Endothelial cell (in vitro differentiated cells): ENCODE measurements at places on chromosomes 12 and 14. TPM values are rescaled to one million over a fixed set of nuclear protein-coding genes. Genes with fewer than 3 reads are reported as not detected.

DIABLO gene
- 50.1 TPM for total RNA-seq

DNA sequence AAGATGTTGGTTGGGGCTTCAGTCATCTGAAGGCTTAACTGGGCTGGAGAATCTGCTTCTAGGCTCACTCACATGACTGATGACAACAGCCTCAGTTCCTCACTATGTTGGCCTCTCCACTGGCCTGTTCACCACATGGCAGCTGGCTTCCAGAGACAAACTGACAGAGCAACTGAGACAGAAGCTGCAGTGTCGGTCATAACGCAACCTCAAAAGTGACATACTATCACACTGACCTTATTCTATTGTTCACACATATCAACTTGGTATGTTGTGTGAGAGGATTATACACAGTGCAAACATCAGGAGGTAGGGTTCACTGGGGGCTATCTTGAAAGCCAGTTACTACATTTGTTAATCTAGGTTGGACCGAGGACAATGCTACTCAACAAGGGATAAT, 92.9 kb downstream of the PAWR start:
- no peak for DNase-seq

GRCh38 chr14:29144621-29145020, 378.0 kb downstream of the FOXG1 start:
- no peak for DNase-seq

GRCh38 chr12:27498149-27498548, 25.9 kb upstream of the PPFIBP1 start:
- no peak for DNase-seq

- no peak for DNase-seq
Observed at GRCh38 chr12:46224386-46224785, 44.5 kb downstream of the SLC38A1 start.

GEMIN2 gene
- total RNA-seq, result 21.4 TPM

POTEG gene
- not detected for total RNA-seq

DNA sequence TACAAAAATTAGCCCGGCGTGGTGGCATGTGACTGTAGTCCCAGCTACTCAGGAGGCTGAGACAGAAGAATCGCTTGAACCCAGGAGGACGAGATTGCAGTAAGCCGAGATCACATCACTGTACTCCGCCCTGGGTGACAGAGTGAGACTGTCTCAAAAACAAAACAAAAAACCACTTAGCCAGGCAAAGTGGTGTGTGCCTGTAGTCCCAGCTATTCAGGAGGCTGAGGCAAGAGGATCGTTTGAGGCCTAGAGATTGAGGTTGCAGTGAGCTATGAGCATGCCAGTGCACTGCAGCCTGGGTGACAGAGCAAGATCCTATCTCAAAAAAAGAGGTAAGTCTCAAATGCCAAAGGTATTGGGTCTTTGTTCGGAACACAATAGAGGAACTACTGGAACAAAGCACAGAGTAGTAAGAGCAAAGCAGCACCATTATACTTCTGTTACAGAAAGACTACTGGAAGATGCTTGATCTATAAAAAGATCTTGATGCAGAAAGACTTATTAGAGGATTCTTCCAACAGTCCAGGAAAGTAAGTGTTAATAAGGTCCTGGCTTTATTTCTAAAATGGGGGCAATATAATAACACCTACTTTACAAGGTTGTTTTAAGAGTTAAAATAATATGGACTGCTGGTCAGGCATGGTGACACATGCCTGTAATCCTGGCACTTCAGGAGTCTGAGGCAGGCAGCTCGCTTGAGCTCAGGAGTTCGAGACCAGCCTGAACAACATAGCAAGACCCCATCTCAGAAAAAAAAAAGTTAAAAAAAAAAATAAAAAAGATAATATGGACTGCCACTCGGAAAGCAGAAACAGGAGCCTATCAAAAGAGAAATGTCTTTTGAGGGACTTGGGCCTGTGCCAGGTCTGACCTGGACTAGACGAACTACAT, 29.9 kb downstream of the BTBD7 start:
- DNase-seq, result no peak

FAM181A gene
- total RNA-seq, result not detected

DNA sequence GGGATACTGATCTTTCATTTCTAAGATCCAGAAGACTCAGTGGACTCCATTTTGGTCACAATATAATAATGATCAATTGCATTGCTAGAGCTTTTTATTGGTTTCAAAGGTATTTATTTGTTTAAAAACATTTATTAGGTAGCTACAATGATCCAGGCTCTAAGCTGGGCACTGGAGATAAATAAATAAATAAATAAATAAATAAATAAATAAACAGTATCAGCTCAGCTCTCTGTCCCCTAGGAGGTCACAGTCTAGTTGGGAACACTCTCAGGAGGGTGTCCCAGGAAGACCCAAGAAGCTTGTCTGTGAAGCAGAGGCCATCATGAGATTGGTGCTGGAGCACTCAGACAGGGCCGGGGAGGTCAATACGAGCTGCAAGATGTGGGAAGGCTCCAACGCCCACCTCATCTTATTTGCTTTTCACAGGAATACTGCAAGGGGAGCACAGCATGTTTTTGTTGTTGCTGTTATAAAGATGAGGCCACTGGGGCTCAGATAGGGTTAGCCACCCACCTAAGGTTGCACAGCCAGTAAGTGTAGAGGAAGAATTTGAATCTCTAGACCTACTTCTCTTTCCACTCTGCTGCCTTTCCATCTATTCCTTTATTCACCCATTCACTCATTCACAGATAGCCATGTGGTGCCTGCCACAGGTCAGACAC, 15.5 kb downstream of the ASB2 start:
- no peak for DNase-seq

GRCh38 chr12:57133013-57133569, 4.8 kb downstream of the LRP1 start:
- DNase-seq, result no peak

ADAM21 gene
- total RNA-seq, result not detected

DNA sequence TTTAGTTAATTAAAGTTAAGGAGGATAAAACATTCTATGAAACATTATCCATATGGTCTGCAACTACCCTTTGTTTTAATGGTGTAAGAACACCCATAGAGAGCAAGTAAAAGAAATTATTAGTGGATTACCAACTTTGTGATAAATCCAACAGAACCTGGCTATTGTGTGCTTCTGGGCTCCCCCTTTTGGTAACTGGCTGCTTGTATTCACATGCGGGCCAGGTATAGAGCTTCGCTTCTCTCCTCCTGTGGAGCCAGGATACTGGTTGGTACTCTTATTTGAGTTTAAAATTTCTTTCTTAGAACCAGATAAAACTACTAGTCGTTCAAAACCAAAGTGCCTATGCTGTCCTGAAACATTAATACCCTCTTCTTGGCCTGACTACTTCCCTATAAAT, 81.0 kb downstream of the PTPRR start:
- DNase-seq, result no peak

- DNase-seq, result no peak
Observed at GRCh38 chr12:58965568-58965967, 45.3 kb upstream of the LRIG3 start.

- no peak for DNase-seq
Observed at GRCh38 chr14:33612197-33612505, 338.7 kb downstream of the EGLN3 start.

GRCh38 chr12:102957339-102958050, at the start of gene ASCL1:
Gene ASCL1 (plus strand): TSS chr12:102957674. CDS start chr12:102958245, 571 bp downstream.
- DNase-seq, result peak; percentile 44

DNA sequence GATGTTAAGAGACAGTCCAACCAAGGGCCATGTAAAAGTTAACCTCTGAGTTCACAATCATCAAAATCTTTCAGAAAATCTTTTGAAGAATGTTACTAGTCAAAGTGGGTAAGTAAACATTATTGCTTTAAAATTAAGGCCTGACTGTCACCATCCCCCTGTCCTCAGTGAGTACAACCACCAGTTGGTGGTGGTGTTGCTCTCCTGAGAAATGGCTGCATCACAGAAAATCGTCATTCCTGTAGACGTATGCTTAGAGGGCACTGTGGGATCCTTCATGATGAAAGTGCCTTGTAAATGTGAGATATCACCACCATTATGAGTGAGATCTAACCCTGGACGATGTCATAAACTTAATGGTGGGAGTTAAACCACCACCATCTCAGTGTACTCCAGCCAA, 451.2 kb downstream of the RPS29 start:
- DNase-seq, result no peak

DNA sequence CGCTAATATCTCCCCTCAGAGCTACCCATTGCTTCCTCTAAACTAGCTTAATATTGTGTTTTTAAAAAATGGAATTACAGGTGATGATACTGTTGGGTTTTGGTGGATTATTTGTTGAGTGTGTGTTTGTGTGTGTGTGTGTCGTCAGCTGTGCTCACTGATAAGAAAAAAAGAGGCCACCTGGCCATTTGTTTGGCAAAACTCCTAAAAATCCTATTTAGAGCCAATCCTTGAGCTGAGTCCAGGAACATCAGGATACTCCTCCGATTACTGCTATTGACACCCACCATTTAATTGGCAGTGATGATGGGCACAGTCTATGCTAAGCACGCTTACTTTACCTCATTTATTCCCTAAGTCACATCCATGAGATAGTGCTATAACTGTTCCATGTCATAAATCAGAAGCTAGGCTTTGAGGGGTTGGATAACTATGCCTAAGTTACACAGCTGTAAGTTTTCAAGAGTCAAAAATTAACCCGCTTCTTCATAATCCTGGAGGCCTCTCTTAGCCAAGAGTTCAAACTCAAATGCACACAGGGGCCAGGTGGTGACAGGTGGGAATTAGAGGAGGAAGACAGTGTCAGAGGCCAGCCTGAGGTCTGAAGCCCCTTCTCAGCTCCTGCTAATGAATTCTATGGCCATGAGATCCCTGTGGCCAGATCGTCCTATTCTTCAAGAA, 1026.6 kb upstream of the TMEM132C start:
- no peak for DNase-seq

GPRC5A gene
- total RNA-seq, result 3.4 TPM
